Left renal pelvis (tissue), 4 donors: ENCODE measurements at places on chromosomes 2 and 18. TPM values are rescaled to one million over a fixed set of nuclear protein-coding genes. Genes with fewer than 3 reads are reported as not detected.

Gene ABCG5
- 0.56 TPM for polyA plus RNA-seq

- no peak for DNase-seq
Measured at GRCh38 chr2:12737297-12737696, 20.6 kb downstream of the TRIB2 start.

Gene UGT1A7
- not detected for polyA plus RNA-seq

DNA sequence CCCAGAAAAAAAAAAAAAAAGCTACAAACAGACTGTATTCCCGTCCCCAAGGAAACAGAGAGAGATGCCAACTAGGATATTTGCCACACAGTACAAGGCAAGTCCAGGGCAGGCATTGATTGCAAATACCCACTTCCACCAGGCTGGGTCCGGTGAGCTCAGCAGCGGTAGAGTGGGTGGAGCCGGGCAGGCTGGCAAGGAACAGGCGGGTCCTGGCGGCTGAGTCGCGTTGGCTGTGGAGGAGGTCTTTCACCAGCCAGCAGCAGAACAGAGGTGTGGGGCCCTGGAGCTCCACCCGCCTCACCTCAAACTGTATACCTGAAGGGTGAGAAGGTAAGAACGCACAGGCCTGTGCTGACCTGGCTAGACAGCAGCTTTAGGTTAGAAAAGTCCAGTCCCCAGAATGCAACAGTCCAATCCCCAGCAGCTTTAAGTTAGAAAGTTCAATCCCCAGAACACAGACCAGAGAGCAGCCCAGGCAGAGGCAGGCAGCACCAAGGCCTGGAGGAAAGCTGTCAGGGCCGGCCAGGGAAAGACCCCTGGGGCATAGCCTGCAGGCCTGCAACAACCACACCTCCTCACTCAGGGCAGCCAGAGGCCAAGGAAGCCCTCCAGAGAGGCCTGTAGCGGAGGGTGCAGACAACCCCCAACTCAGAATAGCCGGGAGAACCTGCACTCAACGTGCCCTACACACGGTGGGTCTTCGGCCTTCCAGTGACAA lies 21.9 kb upstream of the MTERF4 start:
- no peak for DNase-seq

Gene ALPP
- polyA plus RNA-seq: not detected

DNA sequence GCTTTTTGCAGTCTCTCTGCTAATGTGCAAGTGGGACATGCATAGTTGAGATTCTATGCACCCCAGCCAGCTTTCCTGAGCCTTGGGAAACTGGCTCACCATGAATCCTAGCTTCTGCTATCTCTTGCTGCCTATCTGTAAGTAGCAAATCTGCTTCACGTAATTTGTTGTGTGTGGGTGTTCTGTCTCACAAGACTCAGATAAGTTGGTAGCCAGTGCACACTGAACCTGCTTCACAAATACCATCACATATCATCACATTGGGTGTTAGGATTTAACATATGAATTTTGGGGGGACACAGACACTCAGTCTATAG lies 13.9 kb upstream of the VRK2 start:
- no peak for DNase-seq

- DNase-seq: peak; percentile 12
Measured at GRCh38 chr2:226031647-226032501, 632.4 kb downstream of the NYAP2 start.

- no peak for DNase-seq
Measured at GRCh38 chr2:188623995-188624643, 332.4 kb downstream of the GULP1 start.

- DNase-seq: no peak
Measured at GRCh38 chr2:100254646-100255210, 67.6 kb downstream of the LONRF2 start.

DNA sequence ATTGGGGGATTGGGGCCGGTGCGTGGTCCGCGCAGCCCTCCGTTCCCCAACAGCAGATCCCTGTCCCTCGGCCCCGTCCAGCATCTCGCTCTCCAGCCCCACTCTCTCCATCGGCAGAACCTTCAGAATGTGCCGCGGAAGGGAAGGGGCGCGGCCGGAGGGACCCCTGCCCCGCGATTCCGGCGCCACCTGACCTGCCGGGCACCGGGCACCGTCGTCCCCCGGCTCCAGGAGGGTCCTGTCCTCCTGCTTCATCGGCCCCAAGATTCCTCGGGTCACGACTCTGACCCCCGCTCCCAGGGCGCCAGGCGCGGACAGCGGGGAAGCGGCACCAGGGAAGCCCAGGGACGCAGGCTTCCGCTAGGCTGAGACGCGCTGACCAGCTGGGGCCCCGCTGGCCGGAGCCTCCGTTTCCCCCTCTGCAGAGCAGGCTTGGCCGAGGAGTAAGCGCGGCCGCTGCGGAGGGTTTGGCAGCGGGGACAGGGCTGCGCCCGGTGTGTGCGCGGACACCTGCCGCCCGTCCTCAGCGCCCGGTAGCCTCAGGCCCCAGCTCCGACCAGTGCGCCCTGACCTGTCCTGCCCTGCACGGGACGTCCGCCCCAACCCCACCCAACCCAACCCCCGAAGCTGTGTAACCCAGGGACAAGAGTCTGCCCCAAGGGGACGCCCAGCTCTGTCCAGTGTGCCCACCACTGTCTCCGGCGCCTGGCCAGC lies 16.8 kb upstream of the BOK start:
- DNase-seq: no peak

Gene IL36G
- not detected for polyA plus RNA-seq

DNA sequence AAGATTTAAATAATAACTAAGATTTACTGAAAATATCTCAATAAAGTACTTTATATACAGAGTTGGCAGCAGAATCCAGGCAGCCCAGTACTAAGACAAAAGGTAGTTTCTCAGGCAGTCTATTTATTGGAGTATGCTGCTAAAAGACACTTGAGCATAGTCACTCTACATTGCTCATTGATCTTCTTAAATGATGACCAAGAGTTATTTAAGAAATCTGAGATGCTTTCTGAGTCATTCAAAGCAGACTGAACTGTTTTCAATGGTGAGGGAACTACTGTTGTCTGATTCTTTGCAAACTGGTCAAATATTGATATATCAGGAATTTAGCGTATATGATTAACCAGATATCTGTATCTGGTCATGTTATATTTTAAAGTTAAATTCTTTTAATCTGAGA lies 133.6 kb downstream of the PHLPP1 start:
- DNase-seq: no peak

GRCh38 chr18:73594749-73595148 lies 552.9 kb downstream of the FBXO15 start:
- no peak for DNase-seq

Gene DNAJC5G
- 0.18 TPM for polyA plus RNA-seq

DNA sequence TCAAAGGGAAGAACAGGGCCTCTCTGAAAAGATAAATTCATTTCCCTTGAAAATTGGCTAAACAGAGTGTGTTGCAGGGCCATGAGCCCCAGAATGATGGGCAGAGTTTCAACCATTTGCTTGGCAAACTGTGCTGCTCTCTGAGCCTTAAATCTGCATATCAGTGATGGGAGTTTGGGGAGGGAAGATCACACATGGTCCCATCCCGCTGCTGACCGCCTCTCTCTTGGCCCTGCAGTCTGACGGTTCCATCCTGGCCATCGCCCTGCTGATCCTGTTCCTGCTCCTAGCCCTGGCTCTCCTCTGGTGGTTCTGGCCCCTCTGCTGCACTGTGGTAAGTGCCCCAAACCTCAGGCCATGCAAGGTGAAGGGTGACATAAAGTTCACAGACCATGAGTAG lies 139.0 kb downstream of the ANTXR1 start:
- DNase-seq: no peak

- DNase-seq: peak; percentile 36
Measured at GRCh38 chr2:102268510-102269199, 42.7 kb upstream of the IL1RL1 start.

- no peak for DNase-seq
Measured at GRCh38 chr2:28319118-28320008, 73.3 kb upstream of the FOSL2 start.

DNA sequence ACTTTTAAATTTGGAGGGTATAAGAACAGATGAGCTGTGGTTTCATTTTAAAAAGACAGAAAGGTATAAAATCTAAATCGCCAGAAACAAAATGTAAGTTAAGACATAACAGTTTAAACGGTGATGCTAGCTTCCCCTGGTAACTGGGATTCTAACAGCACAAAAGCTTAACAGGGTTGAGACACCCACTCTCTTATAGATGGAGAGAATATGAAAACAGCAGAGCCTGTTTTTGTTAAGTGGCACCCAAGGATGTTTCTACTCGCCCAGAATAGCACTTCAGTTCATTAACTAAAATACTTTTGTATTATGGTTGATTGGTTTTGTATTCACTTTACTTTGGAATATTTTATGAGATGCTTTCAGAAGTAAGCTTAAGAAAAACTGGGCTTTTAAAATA lies 151.9 kb upstream of the RND3 start:
- no peak for DNase-seq

DNA sequence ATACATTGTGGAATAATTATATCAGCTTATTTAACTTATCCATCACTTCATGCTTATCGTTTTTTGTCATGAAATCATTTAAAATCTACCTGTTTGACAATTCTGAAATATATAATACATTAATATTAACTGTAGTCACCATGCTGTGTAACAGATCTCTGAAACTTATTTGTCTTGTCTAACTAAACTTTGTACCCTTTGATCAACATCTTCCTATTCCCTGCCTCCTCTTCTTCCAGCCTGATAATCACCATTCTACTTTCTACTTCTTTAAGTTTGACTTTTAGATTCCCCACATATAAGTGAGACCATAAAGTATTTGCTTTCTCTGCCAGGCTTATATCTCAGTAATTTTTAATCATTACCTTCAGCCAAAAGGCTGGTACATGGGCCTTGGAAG lies 134.2 kb upstream of the LINC00305 start:
- DNase-seq: no peak

Gene LIMS1
- 54.0 TPM for polyA plus RNA-seq

DNA sequence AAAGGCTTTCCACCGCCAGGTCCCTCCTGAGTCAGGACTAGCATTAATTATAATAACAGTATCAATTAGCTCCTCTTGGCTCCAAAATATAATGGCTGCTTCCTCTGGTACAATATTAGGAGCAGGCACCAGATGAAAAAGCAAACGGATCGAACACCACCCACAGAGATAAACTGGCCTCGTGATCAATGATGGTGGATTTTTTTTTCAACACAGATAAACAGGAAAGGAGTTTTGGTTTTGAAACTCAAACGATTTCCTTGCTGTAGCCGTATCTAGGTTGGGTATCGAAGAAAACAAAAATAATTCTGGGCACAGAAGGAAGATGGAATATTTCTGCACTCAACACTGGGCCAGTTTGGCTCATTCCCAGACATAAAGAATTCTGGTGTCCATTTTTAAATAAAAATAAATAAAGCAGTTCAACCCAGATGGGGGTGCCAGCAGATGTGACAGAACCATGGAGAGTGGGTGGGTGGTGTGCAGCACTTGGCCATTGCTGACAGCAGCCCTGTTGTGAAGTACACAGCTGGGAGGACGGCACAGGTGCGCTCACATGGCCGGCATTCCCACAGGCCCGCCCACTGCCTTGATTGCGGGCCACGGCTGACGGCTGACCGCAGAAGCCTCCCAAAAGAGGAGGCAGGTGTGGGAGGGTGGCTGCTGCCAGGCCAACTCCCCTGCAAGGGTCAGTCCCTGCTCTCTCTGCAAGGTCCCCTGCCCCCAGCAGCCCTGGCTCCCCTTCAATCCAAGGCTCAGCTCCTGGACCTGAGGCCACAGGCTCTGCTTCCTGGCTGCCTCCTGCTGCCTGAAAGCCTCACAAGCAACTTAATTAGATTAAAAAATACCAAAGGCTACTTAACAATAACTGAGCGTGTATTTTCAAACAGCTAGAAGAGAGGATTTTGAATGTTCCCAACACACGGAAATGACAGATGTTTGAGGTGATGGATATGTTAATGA lies 351.9 kb upstream of the ID2 start:
- DNase-seq: no peak

Gene REG1B
- polyA plus RNA-seq: not detected

DNA sequence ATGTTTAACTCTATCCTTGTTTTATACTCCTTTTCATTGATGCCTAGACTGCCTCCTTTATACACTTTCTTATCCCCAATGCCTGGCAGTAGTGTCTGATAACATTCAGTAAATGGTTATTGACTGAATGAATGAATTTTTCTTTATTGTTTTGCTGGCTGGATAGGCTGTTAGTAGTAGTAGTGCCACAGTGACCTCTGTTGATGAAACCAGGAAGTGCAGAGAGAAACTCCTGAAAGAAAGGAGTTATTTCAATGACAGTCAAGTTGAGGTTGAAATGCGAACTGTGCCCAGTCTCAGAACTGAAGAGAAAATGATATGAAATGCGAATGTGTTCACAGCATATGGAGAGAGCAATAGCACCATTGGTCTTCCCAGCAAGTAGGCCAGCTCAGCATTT lies 26.8 kb upstream of the SLC9A2 start:
- DNase-seq: no peak

GRCh38 chr2:57869758-57870344 lies 176.8 kb upstream of the VRK2 start:
- no peak for DNase-seq

- no peak for DNase-seq
Measured at GRCh38 chr2:84841577-84841976, 39.3 kb downstream of the TRABD2A start.

DNA sequence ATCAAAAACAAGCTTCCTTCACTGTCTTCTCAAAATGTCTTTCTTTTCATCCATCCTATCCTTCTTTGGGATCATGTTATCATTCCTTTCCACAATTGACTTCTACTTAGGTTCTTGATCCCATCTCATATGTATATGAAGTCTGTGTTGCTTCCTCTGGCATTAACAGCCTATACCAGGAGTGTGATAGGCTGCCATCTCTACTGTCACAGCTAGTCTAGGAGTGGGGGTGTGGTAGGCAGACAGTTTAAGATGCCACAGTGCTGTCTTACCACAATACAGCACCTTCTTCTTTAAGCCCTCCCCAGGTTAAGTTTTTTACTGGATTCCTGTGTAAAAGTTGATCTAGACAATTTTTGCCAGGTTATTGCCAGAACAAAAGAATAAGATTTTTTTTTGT lies 3.7 kb upstream of the HTR2B start:
- DNase-seq: no peak

DNA sequence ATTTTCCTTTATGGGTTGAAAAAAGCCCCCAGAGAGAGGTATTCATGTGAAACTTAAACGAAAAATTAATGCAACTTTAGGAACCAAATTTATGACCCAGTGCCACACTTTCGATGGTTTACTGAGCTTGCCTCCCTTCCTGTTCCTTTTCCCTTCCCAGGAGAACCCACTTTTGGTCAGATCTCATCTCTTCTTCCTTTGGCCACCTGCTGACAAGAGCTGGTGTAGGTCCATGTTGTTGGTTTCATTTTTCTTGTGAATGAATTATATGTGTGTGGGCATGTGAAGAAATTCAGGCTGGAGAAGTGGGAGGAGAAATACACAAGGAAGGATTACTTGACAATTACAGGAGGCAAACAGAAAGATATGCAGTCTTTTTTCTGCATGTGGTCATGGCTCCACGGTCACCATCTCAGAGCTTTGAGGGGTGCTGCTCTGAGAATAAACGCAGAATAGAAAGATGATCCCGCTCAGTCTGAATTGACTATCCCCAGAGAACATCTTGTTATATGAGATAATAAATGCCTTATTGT lies 111.3 kb upstream of the TCF4 start:
- no peak for DNase-seq
